ENCODE measurements at places on chromosomes 11 and 22.

- DNase-seq: peak; percentile 98
These were observed 56.9 kb downstream of the MICAL2 start for GRCh38 chr11:12167061-12168000.

- no peak for DNase-seq
These were observed 167.4 kb upstream of the MPPED2 start for GRCh38 chr11:30753504-30753903.

DNA sequence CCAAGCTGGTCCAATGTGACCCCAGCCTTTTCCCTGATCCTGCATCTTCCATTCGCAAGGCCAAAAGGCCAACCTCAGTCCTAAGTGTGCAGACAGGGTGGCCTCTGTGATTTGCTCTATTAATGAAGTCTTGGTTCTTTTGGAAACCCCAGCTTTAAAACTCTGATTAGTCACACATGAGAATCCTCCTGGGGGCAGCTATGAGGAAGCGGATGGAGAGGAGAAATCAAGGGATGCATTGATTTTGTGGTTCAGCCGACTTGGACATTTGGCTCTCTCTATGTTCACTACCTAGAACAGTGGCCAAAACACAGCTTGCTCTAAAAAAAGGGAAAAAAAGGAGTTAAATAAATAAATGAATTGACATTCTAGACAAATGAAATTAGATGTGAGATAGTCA, 98.6 kb upstream of the USP47 start:
- DNase-seq: no peak

- no peak for DNase-seq
These were observed 8.0 kb downstream of the APLP2 start for GRCh38 chr11:130077671-130078070.

GRCh38 chr22:41364233-41364632, 17.5 kb upstream of the TEF start:
- no peak for DNase-seq

DNA sequence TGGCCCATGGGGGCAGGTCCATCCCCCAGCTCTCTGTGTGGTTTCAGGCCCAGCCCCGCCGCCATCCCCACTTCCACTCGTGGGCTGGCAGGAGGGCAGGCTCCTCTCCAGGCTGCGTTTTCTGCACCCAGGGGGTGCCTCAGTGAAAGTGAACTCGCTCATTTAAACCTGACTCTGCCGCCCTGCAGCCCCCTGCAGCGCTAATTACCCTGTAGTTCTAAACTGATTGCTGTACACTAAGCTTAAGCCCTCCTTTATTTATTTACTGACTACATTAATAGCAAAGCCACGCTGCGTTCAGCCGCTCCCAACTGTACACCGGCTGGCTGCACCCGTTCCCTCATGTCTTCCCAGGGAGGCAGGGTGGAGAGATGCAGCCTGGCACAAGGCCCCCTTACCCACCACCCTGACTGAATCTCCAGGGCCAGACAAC, 36.6 kb upstream of the NNMT start:
- DNase-seq: no peak

- DNase-seq: no peak
These were observed 723 bp downstream of the CACNG2 start for GRCh38 chr22:36702842-36703215.

DNA sequence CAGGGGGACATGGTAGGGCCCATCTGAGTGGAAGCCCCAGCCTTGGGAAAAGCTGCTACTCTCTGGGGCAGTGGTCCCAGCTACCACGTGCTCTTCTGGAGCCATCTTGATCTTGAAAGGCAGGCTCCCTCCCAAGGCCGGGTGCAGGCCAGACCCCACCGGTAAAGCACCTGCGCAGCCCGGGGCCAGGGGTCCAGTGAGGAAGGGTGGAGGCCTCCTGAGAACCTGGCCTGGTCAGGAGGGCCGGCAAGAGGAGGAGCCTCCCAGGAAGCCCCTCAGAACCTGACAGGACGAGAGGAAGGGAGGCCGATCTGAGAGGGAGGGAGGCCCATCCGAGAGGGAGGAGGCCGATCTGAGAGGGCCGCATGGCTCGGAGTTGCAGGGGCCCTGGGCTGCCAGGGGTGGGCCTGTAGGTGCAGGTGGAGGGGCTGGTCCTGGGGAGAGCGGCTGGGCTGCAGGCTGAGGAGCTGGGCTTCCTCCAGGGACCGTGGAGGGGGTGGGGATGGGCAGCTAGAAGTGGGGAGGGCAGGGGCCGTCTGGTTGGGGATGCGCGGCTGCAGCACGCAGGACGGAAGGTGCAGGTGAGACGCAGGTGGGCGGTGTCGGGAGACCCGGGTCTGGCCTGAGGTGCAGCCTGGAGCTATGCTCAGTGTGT, 529 bp downstream of the GRAMD4 start:
- no peak for DNase-seq

GRCh38 chr11:3161309-3161708, 3.8 kb downstream of the OSBPL5 start:
- DNase-seq: no peak

- no peak for DNase-seq
These were observed 26.7 kb upstream of the TOLLIP start for GRCh38 chr11:1335811-1336761.

DNA sequence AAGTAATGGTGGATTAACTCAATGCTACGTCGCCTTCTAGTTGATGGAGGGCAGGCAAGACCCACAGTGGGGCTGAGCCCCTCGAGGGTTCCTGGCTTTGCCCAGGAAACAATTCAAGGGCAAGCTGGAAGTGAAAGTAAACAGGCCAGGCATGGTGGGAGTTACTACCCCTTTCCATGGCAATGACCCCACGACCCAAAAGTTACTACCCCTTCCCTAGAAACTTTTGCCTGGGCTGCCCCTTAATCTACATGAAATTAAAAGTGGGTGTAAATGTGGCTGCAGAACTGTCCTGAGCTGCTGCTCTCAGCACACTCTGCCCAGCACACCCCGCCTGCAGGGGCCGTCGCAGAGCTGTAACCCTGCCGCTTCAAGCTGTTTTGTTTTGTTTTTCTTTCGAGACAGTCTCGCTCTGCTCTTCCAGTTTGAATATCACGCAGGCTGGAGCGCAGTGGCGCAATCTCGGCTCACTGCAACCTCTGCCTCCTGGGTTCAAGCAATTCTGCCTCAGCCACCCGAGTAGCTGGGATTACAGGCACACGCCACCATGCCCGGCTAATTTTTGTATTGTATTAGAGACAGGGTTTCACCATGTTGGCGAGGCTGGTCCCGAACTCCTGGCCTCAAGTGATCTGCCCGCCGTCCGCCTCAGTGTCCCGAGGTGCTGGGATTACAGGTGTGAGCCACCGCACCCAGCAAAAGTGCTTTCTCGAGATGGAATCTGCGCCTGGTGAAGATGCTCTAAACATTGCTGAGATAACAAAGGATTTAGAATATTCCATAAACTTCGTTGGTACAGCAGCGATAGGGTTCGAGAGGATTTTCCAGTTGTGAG, 5.9 kb upstream of the RNH1 start:
- no peak for DNase-seq

DNA sequence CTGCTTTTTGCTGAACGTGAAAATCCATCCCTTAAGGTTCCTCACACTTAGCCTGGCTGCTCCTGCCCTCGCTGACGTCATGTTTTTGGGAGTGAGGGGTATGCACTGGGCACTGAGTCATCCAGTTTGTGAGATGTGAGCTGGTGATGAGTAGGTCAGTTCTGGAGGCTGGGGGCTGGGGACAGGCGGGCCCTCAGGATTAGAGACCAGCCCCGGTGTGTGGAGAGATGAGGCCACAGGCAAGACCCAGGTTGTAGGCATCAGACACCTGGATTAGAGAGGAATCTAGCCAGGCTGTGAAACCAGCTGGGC, 9.2 kb downstream of the KCNC1 start:
- DNase-seq: peak; percentile 52

DNA sequence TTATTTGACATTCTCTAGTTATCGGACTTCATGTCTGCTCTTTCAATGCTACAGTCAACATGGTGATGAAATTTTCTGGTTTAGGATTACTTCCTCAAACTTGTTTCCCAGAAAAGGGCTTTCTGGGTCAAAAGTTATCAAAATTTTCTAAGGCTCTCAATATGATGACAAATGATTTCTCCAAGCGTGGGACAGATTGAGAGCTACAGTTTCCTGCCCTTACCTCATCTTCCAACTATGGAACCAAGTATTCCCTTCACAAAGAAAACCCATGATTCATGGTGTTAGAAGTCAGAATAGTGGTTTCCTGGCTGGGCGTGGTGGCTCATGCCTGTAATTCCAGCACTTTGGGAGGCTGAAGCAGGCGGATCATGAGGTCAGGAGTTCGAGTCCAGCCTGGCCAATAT, 17.8 kb downstream of the MYO18B start:
- peak; percentile 93 for DNase-seq

DNA sequence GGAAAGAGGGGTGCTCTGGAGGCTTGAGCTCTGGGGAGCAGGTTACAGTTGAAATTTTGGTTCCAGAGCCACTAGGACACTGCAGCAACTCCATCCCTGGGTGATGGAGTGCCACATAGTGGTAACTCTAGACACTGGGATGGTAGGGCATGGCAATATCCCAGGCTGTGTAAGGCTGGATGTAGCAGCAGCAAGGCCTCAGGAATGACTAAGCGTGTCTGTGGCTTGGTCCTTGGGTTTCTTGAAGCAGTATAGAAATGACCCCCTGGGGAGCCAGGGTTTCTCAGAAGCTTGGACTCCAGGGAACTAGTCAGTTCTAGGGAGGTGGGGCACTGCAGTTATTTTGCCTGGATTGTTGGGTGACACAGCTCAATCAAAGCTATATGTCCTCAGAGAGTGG, 8.1 kb downstream of the MS4A4A start:
- DNase-seq: peak; percentile 55

- no peak for DNase-seq
These were observed 56.8 kb downstream of the SLC5A12 start for GRCh38 chr11:26665036-26665435.

- DNase-seq: peak; percentile 21
These were observed 4.9 kb upstream of the TESMIN start for GRCh38 chr11:68756171-68756766.

GRCh38 chr22:20724676-20725454, 49.0 kb upstream of the SERPIND1 start:
- no peak for DNase-seq

DNA sequence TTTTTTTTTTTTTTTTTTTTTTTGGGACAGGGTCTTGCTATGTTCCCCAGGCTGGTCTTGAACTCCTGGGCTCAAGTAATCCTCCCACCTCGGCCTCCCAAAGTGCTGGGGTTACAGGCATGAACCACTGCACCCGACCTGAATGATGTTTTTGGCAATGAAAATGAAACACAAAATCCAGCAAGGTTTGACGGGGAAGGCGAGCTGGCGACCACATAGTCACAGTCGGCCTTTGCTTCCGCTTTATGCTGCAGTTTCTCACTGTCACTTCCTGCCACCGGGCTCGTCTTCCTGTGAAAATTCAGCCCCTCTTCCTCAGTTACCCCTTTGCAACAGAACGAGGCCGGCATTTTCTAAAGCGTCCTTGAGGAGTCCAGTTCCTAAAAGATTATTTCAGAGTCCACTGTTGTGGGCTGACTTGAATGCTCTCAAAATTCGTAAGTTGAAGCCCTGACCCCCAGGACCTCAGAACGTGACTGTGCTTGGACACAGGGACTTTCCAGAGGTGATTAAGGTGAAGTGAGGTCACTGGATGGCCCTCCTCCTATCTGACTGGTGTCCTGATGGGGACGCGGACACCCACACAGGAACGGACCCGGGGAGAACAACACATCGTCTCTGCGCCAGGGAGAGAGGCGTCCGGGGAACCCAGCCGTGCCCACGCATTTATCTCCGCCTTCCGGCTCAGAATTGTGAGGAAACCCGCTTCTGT, 2.9 kb upstream of the BID start:
- peak; percentile 16 for DNase-seq

DNA sequence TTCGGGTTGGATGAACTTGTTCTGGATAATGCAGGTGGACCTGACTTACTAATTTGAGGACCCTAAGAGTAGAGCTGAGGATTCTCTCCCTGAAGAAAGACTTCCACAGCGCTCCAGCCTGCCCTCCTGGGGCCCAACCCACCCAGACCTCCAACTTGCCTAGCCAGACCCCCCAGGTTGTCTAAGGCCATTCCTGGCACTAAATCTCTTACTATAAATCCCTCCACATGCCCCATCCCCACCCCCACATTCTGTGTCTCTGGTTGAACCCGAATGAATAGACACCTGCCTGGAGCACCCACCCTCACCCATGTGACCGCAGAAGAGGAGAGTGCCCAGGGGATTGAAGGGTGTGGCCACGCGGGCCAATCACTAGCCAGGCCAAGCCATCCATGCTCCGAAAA, 1480.0 kb downstream of the TBC1D22A start:
- no peak for DNase-seq

DNA sequence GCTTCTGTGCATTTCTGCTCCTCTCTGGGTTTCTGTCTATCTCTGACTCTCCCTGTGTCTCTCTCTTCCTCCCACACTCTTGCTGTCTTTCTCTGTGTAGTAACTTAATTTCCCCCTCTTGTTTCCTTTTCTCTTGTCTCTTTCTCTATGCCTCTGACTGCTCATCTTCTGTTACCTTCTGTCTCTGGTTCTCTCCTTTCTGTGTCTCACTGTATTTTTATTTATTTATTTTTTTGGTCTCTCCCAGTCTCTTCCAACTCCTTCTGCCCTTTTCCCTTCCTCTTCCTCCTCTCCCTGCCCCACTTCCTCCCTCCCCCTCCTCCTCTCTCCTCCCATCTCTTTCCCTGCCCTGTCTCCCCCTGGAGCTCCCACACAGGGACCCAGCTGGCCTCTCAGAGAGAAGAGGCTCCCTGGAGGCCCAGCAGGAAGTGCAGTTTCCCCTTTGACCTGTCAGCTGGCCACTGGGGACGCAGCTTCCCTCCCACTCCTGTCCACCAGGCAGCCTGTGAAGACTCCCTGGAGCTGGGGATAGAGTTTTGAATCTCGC, 38.3 kb upstream of the MYH9 start:
- peak; percentile 13 for DNase-seq

DNA sequence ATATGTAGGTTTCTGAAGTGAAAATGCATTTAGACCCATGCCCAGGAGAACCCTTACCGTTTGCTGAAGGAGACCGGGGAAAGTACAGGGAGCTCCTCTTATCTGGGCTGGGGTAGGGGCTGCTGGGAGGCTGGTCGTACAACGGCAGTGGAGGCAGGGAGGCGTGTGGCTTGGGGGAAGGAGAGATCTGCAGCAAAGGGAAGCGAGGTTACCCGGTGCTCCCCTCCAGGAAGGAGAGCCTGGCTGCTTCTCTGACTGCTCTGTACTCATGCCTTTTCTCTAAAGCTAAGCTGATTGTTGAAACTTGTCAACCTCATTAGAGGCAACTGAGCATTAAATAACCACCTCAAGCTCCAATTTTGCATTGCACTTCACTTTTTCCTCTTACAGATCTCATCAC, 27.2 kb downstream of the ATG16L2 start:
- no peak for DNase-seq

DNA sequence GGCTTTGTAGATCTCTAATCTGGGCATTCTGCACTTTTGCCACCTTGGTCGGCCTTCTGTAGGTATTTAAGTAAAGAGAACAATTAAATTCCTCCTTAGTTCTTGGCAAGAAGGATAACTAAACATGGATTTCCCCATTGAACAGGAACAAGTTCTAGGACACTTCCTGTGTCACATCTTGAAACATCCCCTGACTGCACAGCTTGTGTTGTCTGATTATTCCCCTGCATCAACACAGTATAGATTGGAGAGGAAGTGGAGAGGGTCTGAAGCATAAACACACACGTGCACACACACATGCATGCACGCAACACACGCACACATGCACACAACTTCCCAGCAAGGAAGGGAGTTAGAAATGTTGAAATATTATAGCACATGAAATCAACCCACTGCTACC, 8.6 kb downstream of the ISX start:
- no peak for DNase-seq

GRCh38 chr11:104130161-104130560, 33.8 kb downstream of the PDGFD start:
- DNase-seq: no peak

- DNase-seq: no peak
These were observed 11.9 kb upstream of the ARHGAP42 start for GRCh38 chr11:100675115-100675650.
